ENCODE measurements at places on chromosomes 13 and 19. TPM values are rescaled to one million over a fixed set of nuclear protein-coding genes. Genes with fewer than 3 reads are reported as not detected.

Gene NRTN
- polyA plus RNA-seq: 4.0 TPM

Gene SCN1B
- 1.2 TPM for polyA plus RNA-seq

Gene PTH2
- polyA plus RNA-seq: not detected

Gene ELAVL3
- polyA plus RNA-seq: not detected

Gene TLE2
- 10.5 TPM for polyA plus RNA-seq

Gene OLFM2
- polyA plus RNA-seq: 0.53 TPM

Gene LAIR1
- polyA plus RNA-seq: not detected

Gene PSG2
- not detected for polyA plus RNA-seq

Gene KISS1R
- polyA plus RNA-seq: 17.3 TPM

Gene ZIC5
- polyA plus RNA-seq: 1.4 TPM

Gene ODAD3
- polyA plus RNA-seq: 1.5 TPM

Gene NLRP7
- not detected for polyA plus RNA-seq

DNA sequence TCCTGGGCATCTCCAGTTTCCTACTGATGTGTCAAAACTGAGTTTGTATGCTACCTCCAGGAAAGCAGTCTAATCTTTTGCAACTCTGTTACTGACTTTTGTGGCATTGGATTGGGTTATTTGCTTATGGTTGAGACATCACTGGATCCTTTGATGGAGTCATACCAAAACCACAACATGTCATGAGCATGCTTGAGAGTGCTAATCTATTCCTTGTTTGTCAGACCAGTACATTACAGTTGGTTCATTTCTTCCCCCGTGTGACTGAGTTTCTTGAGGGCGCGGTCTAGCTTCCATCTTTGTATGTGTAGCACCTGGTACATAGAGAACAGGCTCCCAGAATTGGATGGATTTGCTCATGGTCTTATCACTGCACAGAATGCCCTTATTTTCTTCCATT is 43.2 kb downstream of the SUGT1 start:
- DNase-seq: no peak

GRCh38 chr13:107883561-107884175 is 331.7 kb downstream of the LIG4 start:
- peak; percentile 98 for DNase-seq

GRCh38 chr13:43482026-43482425 is 304.7 kb downstream of the ENOX1 start:
- DNase-seq: no peak

- DNase-seq: no peak
These were observed 3.4 kb downstream of the ZNF576 start for GRCh38 chr19:43599635-43600295.

GRCh38 chr19:33673258-33673875 is 51.6 kb downstream of the CHST8 start:
- no peak for DNase-seq

- DNase-seq: peak; percentile 0
These were observed 463.8 kb downstream of the ITGBL1 start for GRCh38 chr13:101916108-101916774.

- peak; percentile 93 for DNase-seq
These were observed 5.1 kb upstream of the KRTDAP start for GRCh38 chr19:35495107-35496064.

DNA sequence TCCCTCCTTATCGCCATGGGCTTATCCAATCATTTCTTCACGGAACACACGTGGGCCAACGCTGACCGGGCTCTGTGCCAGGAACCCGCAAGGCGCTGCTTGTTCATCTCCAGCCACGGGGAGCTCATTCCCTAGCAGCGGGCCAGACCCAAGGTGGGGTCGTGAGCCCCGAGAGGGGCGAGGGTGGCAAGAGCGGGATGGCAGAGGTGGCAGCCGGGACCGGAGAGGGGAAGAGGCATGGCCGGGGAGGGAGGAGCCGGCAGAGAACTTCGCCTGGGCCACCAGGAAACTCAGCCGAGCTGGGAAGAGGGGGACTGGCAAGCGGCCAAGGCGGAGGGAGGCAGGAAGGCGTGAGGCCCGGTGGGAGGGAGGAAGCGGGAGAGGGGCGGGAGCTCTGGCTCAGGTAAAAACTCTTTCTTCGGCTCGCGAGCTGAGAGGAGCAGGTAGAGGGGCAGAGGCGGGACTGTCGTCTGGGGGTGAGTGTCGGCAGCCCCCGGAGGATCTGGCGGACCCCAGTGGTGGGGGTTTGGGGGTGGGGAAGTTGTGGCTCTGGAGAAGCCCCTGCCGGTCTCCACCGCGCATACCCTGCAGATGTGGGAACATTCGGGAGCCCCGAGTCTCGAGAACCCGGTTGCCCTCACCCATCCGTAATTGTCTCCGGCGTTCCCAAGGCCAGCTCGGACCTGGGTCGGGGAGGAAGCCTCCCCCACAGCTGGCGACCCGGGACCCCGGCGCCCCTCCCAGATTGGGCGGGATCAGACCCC is at the start of gene B3GNT3:
Gene B3GNT3, plus strand, starts transcription at position 408 of the 764 bp plus-strand sequence. CDS start 12,670 bp downstream, outside the sequence.
- peak; percentile 81 for DNase-seq

DNA sequence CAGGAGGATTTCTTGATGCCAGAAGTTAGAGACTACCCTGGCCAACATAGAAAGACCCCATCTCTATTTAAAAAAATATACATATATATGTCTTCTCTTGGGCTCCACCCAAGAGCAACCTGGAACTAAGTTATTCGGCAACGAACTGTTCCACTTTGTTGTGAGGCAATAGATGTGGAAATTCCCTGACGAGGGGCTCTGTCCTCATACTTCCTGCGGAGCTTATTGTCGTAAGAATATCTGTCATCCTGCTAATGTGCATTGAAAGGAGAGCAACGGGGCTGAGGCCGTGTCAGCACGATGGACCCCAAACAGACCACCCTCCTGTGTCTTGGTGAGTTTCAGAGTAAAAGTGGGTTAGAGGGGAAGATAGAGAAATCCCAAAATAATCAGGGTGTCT is at the start of gene FCAR:
Gene FCAR, plus strand, starts transcription at position 246 of the 400 bp plus-strand sequence. Its CDS starts 55 bp downstream, at position 301.
- no peak for DNase-seq

- peak; percentile 69 for DNase-seq
These were observed 8.7 kb downstream of the BCL3 start for GRCh38 chr19:44757057-44757734.

DNA sequence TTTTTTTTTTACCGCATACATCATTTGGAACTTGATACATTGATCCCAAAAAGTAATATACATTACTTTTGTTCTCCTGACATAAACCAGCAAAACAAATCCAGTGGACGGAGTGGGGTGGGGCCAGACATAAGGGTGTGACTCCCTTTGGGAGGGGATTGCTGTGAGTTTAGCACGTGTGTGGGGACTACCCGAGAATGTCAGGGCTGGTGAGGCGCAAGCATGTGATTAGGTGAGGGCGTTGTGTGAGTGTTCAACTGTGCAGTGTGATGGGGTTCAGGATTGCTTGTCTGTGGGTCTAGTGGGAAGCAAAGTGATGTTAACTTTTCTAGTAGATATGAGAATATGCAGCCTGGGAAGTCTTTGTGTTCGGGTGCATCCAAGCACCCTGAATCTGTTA is 468.0 kb downstream of the TSHZ3 start:
- DNase-seq: no peak

DNA sequence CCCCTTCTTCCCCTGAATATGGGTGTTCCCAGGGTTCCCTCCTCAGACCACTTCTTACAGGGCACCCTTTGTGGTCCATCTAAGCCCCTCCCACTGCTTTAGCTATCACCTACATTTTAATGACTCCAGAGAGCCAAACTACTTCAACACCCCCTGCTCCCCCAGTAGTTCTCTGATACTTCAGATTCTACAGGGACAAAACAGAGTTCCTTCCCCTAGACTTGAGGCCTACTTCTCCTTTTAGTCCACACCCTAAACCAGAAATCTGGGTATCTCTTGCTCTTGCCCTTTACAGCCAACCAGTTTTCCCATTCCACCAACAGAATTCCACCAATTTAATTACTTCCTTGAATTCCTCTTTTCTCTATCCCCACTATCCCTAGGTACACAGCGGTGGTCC is 107.2 kb downstream of the KCNRG start:
- DNase-seq: peak; percentile 13

GRCh38 chr13:43354153-43354945 is 331.0 kb downstream of the DNAJC15 start:
- DNase-seq: no peak

GRCh38 chr13:33933810-33934209 is 115.9 kb downstream of the RFC3 start:
- DNase-seq: no peak

GRCh38 chr13:99446242-99446641 is 55.0 kb upstream of the TM9SF2 start:
- DNase-seq: no peak

- DNase-seq: no peak
These were observed at the start of gene SOX21 for GRCh38 chr13:94712287-94712811. TSS of gene SOX21 (minus strand) at chr13:94712545. CDS start at chr13:94712049, 496 bp downstream.

DNA sequence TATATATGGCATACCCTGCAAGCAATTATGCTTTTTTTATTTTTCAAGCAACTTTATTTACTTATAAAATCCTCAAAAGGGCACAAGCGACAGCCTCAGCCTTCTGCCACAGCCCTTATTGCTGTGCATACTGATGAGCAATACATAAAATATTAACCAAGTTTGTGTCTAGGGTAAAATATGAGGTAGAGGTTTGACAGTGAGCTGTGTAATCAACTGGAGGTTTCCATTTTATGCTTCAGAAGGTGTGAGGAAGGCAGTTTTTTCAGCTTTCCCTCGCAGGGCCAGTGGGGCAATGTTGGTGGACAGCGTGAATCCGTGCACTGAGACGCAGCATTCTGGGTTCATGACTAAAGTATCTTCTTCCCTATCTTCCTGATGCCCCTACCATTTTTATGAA is 310.4 kb downstream of the IRS2 start:
- DNase-seq: no peak

DNA sequence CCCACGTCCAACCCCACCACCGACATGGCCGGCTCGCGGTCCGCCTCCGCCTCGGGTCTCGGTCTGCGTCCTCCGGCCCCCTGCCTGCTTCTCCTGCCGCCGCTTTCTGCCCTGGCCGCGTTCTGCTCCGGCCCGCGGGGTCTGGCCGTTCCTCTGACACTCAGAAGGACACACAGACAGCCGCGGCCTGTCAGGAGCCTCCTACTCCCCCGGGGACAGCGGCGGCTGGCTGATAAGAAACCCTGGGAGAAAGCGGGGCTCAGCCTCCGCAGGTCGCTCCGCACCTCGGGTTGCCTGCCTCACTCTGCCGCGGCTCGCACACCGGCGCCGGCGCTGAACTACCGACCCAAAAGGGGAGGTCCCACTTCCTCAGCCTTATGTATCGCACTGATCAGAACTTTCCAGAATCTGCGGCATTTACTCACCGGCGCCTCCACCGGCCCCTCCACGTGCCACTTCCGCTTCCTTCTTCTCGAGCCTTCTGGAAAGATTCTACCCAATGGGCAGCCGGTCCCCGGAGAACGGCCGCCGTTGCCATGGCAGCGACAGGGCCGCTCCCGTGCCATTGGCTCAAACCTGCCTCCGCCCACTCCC is at the start of gene HSPH1:
Gene HSPH1, minus strand, starts transcription at position 348 of the 594 bp plus-strand sequence. Its CDS starts 322 bp downstream, at position 26.
- DNase-seq: peak; percentile 92

- DNase-seq: no peak
These were observed 8.4 kb upstream of the ECH1 start for GRCh38 chr19:38839816-38840582.

DNA sequence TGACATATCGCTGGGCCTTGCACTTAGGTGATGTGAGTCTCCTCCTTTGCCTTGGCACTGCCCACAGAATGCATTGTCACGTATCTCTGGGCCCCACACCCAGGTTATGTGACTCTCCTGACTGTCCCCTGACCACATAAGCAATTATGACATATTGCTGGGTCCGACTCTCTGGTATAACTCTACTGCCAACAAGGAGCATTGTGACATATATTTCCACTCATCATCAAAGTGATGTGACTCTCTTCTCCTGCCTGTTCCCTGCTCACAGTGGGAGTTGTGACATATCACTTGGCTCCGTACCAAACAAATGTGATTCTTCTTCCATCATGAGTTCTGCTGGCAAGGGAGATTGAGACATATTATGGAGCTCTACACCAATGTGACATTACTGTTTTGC is 15.4 kb upstream of the ZNF681 start:
- no peak for DNase-seq

GRCh38 chr13:40503011-40503410 is 163.4 kb downstream of the FOXO1 start:
- no peak for DNase-seq

- DNase-seq: no peak
These were observed 14.8 kb upstream of the GPI start for GRCh38 chr19:34350161-34350561.

GRCh38 chr13:74678308-74678965 is 544.2 kb upstream of the KLF12 start:
- no peak for DNase-seq

GRCh38 chr19:50024719-50025021 is 502 bp downstream of the VRK3 start:
- no peak for DNase-seq

DNA sequence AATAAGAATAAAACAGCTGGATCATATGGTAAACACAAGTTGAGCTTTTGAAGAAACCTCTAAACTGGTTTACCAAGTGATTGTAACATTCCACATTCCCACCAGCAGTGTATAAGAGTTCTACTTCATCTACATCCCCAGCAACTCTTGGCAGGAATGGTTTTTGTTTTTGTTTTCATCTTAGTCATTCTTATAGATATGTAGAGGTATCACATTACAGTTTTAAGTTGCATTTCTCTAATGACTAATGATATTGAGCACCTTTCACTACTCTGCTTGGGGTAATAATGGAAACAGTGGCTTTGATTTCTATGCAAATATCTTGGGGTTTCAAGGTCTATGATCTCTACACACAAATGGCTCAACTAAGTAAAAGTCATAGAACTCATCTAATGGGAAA is 614.5 kb downstream of the TBC1D4 start:
- DNase-seq: no peak

GRCh38 chr13:90673746-90674145 is 673.7 kb upstream of the MIR17HG start:
- DNase-seq: no peak

GRCh38 chr19:15584541-15585115 is 30.4 kb upstream of the CYP4F8 start:
- peak; percentile 83 for DNase-seq

DNA sequence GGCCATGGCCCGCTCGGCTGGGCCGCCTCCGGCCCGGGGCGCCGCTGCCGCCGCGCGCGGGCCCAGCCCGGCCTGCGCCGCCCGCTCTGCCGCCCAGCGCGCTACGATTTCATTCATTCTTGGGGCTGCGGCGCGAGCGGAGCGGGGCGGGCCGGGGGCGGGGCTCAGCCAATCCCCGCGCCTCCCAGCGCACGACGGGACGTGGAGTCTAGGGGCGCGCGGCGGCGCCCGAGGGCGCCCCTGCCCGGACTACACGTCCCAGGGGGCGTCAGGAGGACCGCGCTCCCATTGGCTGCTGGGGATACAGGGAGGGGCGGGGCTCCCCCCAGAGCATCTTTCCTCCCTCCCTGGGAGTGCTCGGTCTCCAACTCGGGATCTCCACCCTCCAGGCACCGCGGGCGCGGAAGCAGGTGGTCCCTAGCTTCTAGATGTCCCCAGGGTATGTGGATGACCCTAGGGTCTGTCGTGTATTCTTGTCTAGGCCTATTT is 5.6 kb upstream of the DPF1 start:
- peak; percentile 98 for DNase-seq

DNA sequence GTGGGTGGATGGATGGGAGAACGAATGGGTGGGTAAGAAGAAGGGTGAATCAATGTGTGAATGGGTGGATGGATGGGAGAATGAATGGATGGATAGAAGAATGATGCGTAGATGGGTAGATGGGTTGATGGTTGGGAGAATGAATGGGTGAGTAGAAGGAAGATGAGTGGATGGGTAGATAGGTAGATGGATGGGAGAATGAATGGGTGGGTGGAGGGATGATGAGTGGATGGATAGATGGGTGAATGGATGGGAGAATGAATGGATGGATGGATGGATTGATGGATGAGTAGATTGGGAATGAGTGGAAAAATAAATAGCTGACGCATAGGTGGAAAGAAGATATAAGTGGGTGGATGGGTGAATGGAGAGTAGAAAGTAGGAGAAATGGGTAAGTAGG is 16.5 kb downstream of the VSTM2B start:
- no peak for DNase-seq

Measured in K562 (cell line).